ENCODE measurements at places on chromosomes 7 and 10. TPM values are rescaled to one million over a fixed set of nuclear protein-coding genes. Genes with fewer than 3 reads are reported as not detected.

UTF1 gene
- total RNA-seq: not detected

PNPLA8 gene
- total RNA-seq: 22.5 TPM

HKDC1 gene
- 0.23 TPM for total RNA-seq

GCK gene
- total RNA-seq: not detected

CASTOR2 gene
- total RNA-seq: 9.2 TPM

DNA sequence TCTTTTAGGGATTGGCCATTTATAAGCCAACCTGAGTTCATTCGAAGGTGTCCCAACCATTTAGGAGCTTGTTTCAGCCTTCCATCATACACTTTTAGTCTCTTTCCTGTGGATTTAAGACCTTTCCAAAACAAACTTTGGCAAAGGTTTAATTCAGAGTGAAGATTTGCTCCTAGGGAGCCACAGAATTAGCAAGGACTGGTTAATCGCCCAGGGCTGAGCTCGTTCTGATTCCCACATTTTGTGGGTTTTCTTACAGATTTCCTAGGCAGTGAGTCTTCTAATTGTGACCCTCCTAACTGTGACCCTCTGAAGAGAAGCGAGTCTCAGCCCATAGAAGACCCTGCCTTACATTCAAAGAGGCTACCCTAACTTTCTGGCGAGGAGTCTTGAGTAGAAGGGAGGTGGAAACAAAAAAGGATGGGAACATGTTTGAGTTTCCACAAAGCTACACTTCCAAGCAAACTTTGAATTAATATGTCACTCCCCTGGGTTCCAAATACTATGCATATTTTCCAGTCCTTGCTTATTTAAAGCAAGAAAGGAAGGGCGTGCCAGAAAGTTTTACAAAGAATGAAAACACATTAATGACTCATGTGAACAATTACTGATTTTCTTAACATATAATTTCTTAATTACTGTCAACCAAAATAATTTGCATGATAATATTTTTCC is 118.3 kb downstream of the ARID5B start:
- no peak for DNase-seq

GRCh38 chr10:101772017-101772894 is 3.7 kb downstream of the FGF8 start:
- no peak for DNase-seq

DNA sequence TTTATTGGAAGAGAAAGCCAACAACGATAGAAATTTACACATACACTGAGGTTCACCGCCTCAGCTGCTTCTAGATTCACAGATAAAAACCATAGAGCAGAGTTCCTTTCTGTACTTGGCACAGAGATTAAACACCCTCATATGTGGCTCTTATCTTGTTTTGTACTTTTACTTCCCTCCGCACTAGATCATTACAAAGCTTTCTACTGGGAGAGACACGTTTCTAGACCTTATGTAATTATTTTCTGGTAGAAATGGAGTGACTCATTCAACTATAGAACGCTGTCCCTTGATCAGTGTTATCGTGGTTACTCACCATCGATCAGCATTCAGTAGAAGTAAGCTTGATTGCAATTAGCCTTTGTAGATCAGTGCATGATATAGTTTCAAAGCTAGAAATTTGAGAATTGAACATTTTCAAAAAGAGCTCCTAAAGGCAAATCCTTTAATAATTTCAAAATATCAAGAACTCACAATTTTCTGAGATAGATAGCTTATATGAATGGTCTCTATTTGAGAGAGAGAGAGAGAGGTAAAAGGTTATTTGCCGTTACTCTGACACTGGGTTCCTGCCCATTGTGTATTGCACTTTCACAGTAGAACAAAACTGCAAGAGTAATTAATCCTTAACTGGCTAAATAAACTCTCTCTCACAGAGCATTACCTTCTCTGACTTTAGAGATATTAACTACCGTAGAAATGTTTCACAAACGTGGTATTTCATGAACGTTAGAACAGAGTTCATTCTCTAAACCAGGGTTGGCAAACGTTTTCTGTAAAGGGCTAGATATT is 26.1 kb upstream of the DNAJC1 start:
- no peak for DNase-seq

DNA sequence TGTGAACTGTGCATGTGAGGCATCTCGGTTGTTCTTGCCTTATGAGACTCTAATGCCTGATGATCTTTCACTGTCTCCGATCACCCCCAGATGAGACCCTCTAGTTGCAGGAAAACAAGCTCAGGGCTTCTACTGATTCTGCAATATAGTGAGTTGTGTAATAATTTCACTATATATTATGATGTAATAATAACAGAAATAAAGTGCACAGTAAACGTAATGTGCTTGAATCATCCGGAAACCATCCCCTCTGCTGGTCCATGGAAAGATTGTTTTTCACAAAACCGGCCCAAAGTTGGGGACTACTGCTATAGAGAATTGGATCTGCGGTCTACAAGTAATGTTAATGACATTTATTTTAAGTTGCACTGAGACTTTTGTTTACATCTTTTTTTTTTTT is 126.7 kb downstream of the TPST1 start:
- no peak for DNase-seq

DNA sequence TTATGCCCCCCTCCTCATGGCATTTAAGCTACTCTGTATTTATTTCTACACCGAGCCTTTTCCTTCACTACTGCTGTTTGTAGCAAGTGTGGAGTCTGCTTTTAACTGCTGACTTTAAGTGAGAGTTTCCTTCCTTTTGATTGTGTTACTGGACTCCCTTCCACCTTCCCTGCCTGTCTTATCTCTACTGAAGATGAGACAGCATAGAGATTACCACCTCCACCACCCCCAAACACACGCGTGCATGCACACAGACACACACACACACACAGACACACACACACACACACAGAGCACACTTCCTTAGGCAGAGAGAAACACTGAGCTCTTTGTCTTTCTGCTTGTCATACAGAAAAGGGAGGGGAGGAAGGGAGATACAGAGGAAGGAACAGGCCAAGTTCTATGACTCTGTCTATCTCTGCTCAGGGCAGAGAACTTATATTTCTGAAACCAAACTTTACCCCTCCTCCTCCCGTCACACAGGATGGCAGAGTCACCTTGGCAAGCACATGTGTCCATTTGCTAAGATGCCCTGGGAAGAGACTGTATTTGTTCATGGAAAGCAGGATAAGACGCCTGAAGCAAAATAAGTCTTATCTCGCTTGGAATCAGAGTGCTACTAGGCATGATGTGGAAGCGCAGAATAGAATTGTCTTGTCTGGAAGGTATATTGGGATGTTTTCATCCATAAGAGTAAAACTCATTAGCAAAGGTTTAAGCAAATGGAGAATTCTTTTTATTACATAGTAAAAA is 81.8 kb upstream of the CAV2 start:
- no peak for DNase-seq

DNA sequence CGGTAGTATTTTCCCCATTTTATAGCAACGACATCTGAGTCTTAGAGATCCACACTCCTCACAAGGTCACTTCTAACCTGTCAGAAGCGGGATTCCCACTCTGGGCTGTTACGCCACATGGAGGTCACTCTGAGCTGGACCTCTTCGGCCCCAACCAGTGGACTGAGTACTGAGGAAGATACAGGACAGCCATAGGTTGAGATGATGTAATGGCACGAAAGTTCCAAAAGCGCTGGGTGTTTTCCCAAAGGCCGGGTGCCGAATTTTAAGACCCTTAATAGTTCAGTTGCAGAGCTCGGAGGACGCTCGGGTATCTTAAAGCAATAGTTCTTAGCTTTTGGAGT is 699 bp downstream of the GHITM start:
- DNase-seq: no peak

DNA sequence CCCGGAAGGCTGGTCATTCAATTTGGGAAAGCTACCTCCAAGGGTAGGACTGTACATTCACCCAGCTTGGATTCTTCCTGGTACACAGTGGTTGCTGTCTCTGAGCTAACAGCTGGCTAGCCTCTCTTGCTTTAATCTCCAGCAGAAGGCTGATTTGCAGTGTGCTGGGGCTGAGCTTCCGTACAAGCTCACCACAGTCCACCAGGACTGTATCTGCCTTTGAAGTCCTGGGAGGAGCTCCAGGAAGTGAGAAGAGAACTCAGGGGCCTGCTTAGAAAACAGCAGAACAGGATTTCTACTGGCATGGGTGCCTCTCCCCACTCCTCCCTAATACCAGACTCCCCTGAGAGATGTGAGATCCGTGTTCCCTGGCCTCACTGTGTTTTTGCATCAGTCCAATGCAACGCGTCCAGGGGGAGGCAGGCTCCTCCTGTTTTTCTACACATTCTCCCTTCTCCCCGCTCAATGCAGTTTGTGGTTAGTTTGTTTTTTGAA is 6.6 kb downstream of the AFAP1L2 start:
- no peak for DNase-seq

DNA sequence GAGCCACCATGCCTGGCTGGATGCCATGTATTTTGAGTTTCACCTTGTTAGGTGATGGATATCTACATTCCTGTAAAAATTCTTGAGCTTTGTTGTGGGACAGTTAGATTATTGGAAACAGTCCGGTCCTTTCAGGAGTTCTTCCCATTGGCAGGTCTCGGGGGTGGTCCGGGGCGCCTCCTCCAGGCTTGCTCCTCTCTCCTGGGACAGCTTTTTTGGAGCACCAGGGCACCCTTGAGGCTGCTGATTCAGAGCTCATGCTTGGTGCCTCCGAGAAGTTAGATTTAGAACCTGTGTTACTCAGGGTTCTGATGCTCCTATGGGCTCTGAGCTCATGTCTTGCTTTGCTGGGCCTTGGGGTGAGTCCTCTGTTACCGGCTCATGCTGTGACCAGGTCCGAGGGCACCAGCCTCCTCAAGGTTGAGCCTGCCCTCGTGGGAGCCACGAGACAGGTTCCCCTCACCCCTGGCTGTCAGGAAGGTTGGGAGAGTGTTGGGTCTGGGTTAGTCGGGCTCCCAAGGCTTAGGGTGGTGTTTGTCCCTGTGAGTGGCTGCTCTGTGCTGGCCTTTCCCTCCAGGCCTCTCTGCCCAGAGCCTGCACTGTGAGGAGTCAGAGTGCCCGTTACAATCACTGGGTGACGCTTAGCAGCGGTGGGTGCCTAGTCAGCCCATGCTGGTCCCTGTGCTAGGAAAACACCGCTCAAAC is 6.0 kb downstream of the SPRN start:
- no peak for DNase-seq

DNA sequence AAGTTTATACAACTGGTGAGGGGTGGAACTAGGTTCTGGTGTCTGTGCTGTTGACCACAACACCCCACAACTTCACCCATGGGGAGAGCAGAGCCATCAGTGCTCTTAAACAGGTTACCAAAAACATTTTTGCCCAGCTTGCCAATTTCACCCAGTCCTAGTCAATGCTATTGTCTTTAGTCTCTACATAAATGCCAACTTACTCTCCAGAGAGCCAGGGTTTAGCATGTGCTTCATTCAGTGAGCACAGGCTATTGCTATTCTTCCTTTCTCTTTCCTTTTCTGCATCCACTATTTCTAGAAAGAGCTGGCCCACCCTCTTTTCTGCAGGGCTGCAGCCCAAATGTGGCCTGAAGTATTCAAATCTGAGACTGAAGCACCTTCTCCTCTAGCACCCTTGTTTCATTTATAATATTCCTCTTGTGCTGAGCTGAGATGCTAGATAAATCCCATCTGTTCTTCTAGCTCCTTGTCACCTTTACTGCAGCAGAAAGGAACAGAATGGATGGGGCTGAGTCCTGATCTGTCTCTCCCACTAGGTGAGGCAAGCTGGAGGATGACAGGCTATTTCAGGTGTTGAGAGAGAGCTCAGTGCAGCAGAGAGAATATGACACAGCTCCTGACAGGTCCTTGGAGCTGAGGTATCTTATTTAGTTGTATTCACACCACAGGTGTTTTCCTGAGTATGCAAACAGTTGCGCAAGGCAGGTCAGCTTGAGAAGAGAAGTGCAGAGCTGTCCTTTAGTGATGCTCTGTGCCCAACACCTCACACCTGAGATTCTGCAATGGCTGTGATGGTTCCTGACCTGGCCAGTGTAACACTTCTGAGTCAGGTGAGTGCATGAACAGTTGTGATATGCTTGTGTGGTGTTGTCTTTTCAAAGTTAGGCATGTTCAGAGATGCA is 819.2 kb downstream of the CCSER2 start:
- no peak for DNase-seq

DNA sequence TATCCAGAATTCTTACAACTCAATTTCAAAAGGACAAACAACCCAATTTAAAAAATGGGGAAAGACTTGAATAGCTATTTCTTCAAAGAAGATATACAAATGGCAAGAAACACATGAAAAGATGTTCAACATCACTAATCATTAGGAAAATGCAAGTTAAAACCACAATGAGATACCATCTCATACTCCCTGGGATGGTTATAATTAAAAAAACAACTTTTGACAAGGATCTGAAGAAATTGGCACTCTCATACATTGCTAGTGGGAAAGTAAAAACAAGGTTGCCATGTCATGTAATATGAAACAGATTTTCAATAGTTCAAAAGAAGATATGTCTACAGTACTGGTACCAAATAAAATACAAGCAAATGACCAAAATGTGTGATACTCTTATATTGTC is 9.0 kb downstream of the OAT start:
- DNase-seq: no peak

DNA sequence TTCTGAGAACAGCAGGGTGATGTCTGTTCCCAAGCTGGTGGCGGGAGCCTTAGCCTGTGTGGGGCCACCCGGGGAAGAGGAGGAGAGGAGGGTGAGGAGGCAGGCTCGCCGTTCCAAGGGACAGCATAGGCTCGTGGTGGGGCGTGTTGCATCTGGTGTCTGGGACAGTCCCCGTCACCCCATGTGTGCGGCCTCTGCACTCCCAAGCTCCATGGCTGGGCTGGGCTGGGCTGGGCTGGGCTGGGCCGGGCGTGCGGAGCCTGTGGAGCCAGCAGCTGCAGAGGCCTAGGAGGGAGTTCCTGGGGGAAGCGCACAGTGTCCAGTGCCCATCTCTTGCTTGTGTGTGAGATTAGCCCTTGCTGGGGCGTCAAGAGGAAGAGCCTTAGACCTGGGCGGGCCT is 20.9 kb upstream of the TTYH3 start:
- DNase-seq: no peak

DNA sequence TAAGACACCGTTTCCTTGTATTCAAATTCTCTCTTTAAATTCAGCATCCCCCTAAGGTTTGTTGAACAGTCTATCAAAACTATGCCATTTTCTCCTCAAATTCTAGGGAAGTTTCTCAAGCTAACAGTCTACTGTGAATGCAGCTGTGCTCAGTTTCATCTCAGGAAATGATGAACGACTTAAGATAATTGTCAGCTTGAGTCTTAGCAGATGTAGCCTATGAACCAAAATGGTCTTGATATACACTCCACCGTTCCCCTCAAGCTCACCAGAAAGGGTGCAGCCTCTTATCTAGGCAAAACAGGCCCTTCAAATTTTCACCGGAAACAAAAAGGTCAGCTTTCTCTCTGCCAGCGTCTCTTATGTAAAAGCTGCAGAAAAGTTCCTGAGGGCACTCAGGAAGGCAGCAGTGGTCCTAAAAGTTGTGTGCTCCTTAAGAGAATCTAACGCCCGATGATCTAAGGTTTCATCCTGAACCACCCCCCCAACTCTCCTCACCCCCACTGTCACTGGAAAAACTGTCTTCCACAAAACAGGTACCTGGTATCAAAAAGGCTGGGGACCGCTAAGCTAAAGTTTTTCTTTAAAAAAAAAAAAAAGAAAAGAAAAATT is 2.1 kb downstream of the DNAJC9 start:
- DNase-seq: no peak

GRCh38 chr10:50567384-50567783 is 56.4 kb downstream of the SGMS1 start:
- no peak for DNase-seq
